Stimulated activated CD8-positive, alpha-beta memory T cell treated with anti-CD3 and anti-CD28 coated beads, Interleukin-12 subunit alpha, Interleukin-12 subunit beta, amount 100 ng/mL, for 4 hours (primary cell): ENCODE measurements at places on chromosomes 7 and 10.

- DNase-seq: no peak
Measured at GRCh38 chr10:49508249-49508648, 30.7 kb downstream of the ERCC6 start.

DNA sequence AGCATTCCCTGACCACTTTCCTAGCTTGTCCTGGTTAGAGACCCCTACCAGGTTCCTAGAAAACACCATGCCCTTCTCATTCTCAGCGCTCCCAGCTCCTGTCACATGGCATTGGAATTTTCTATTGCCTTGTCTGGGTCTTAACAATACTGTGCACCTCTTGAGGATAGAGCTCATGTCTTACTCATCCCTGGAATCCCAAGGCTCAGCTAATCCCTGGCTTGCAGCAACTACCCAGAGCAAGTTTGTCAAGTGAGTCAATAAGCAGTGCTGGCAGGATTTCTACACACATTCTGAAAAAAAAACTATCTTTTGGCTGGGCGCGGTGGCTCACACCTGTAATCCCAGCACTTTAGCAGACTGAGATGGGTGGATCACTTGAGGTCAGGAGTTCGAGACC is 11.7 kb upstream of the PRDX3 start:
- no peak for DNase-seq

DNA sequence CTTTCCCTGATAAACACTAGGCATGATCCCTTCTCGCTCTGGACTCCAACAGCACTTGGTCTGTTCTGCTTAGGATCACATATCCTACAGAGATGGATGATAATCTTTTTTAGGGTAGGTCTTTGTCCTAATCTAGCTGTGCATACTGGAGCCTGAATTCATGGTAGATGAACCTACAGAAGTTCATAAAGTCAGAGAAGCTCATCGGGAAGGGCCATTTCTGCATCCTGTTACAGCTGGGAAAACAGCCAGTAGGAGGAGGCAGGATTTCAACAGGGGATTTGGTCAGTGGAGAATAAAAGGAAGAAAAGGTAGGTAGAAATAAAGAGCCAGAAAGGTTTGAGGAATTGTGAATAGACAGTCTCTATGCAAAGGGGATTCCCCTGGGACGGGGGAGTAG is 101.4 kb downstream of the ANK3 start:
- no peak for DNase-seq

DNA sequence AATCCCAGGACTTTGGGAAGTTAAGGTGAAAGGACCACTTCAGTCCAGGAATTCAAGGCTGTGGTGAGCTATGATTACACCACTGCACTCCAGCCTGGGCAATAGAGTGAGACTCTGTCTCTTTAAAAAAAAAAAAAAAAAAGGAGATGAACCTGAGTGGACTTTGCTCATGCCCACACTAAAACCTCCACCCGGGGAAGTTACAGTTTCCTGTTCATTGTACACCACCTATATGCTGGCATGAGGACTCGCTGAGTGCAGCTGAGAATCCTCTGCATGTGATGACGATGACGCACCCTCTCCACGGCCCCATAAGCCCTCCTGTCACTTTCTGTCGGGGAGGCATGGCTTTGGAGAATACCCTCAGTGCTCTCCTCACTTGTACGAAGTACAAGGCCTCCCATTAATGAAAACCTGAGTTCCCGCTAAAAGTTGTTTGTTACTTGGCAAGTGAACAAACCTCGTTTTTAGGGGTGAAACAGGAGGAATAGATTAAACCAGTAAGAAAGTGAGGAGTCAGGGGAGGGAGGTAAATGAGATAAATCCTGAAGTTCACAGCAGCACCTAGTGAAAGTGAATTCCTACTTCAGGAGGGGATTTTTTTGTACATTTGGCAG is 15.9 kb downstream of the TMEM176B start:
- DNase-seq: no peak

DNA sequence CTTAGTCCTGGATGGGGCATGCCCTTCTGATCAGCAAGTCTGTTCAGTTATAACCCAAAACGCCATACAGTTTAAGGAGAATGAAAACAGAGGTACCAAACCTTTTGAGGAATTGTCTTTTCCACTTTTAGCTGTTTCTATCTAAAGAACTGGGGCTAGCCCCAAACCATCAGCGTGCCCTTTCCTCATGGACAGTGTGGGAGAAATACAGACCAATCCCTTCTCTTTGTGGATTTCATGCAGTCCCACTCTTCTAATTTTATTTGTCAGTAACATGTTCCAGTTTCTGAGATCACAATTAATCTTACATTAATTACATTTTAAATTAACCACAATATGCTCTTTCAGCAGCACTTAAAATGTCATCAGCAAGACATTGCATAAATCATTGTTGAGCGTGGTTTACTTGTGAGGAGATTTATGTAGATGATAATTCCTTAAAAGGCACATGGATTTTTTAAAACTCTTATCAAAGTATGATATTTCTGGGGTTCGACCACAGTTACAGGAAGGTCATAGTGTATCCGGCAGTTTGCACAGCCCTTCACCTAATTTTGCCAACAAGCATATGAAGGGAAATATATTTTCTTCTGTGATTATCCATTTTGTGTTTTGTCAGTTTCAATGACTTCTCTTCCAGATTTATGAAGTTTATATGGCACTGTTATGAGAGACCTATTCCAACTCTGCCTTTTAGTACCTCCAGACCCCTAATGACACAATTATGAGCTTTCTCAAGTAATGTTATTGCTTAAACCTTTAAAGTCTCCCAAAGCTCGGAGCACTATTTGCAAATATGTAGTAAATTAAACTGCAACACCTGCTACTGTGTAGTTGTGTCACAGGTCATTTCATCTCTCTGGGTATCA is 868.4 kb upstream of the C7orf33 start:
- DNase-seq: no peak

- DNase-seq: no peak
Measured at GRCh38 chr7:107907790-107908189, 16.8 kb downstream of the DLD start.

- DNase-seq: no peak
Measured at GRCh38 chr7:113083132-113083815, 3.4 kb downstream of the GPR85 start.

DNA sequence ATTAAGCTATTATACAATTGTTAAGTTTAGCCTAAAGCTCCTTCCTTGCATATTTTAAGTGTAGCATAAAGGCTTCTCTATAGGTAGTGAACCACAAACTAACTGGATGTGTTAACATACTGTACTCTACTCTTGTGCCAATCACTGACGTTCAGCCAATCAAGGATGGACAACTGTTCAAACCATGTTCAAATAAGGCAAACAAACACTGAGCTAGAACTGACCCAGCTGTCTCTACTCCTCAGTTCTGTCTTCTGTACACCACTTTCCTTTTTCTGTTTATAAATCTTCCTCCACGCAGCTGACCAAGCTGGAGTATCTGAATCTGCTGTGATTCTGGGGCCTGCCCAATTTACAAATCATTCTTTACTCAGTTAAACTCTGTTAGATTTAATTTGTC is 188.7 kb upstream of the MBL2 start:
- DNase-seq: no peak

GRCh38 chr10:102681696-102682095 is 32.5 kb downstream of the ARL3 start:
- DNase-seq: no peak

GRCh38 chr7:64308016-64308270 is 5.8 kb upstream of the ZNF736 start:
- DNase-seq: no peak

GRCh38 chr10:31129271-31129670 is 97.6 kb upstream of the ZNF438 start:
- no peak for DNase-seq

DNA sequence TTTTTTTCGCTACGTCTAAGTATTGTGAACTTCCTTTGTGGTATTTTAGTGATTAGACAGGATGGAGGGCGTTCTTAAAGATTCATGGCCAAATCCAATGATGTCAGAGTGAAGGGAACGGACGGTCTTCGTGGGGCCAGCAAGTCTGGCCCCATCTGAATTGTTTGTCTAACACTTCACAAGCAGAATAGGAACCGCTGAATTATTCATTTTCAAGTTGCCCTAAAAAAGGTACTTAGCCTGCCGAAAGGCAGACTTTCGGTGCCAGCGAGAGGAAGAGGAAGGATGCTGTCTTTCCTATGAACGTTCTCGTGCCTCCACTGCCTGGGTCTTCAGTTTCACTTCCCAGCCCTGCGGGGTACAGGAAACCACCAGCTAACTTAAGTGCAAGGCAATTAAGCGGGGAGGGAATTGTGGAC is 145.7 kb upstream of the SH2B2 start:
- DNase-seq: no peak

GRCh38 chr10:29735628-29736365 is 101.0 kb upstream of the SVIL start:
- DNase-seq: peak; percentile 75

DNA sequence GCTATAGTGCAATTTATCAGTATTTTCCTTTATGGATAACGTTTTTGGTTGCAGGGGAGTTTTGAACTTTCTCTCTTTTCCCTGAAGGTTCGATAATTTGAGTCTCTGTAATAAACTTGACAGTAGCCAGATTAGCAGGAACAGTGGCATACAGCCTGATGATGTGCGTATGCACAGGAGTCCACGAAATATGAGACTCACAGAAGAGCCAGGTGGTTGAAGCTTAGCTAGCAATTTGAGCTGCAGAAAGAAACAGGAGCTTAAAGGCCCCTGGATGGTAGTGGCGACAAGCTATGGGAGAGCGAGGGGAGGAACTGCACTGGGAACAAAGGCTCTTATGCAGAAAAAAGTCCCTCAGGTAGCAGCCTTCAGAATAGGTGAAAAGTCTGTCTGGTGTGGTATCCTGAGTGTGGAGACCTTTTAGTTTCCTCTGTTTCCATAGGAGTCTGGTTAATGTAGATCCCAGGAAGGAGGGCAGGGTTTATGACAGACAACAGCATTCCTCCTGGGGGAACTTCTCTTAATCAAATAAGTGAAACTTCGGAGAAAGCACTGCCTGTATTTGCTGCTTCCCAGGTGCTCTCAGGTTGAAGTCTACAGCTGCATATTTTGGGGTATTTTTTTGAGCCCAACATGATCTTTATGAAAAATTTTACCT is 32.7 kb downstream of the FANK1 start:
- DNase-seq: no peak

DNA sequence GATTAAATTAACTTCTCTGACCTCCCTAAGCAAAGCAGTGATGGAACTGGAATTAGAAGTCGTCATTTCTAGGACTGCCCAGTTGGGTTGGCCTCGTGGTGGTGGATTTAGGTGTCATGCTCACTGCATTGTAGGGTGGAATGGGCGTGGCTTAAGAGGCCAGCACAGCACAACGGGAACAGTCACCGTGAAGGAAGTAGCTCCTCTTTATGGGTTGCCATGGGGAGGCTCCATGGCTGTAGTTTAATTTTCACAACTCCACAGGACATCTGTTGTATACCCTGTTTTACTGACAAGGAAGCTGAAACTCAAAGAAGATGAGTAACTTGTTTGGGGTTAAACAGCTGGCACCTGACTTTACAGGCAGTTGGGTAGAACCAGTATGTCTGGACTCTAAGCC is 208.3 kb downstream of the CELF2 start:
- DNase-seq: no peak

DNA sequence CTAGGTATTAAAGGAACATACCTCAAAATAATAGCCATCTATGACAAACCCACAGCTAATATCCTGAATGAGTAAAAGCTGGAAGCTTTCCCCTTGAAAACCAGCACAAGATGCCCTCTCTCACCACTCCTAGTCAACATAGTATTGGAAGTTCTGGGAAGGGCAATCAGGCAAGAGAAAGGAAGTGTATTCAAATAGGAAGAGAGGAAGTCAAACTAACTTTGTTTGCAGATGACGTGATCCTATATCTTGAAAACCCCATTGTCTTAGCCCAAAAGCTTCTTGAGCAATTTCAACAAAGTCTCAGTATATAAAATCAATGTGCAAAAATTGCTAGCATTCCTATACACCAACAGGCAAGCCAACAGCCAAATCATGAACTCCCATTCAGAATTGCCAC is 131.3 kb downstream of the FANK1 start:
- no peak for DNase-seq

GRCh38 chr7:156778668-156779067 is 114.3 kb downstream of the LMBR1 start:
- no peak for DNase-seq

DNA sequence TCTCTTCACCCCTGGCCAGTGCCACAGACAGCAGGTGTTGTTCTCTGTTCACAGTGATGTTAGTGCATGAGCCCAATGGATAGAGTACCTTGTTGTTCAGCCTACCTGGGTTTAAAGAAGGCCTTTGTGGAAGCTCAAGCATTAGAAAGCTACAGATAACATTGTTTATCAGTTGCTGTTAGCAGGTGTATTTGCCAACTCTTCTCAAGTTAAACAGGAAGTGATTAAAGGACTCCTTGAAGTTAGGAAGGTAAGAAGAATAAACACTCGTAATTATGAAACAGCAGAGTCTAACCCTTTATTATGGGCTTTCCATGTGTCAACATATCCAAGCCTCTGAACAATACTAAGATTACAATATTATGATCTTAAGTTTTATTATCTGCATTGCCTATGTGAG is 25.9 kb downstream of the RGR start:
- no peak for DNase-seq

DNA sequence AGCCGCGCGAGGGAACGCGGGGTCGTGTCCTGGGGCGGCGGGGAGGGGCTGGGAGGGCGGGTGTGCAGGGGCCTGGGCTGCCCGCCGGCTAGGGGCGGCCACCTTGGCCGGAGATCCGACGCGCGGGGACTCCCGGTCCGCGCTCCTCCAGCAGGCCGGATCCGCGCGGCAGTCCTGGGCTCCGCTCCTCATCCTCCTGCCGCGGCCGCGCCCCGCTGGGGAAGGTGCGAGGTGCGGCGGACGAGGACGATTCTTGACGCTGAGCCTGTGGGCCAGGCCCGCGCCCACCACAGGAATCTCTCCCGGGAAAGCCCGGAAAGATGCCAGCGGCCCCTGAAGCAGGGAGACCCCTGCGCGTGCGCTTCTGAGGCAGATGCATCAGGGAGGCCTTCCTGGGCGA is 6.6 kb upstream of the OGDHL start:
- DNase-seq: no peak

DNA sequence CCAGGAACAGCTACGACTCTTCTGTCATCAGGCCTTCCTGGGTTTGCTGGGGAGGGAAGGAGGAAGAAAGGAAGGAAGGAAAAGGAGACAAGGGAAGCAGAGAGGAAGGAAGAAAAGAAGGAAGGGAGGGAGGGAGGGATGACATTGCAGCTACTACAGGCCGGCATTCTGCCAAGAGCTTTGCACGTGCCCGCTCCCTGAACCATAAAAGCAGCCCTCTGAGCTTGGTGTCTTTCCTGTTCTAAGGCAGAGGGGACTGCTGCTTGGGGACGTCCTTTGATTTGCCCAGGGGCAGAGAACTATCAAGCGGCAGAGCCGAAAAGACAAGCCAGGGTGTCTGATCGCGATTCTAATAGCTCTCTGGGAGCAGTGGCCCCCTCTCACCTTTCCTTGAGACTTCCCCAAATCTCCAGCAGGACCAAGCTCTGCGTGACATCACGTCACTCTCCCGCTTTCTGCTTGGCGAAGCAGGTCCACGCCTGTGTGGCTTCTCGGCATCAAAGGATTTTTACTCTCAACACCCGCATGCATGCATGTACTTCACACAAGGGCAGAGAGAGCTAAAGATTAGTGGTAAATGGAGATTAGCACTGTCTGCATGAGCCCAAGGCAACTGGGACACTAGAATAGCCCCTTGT is 167.8 kb upstream of the AUTS2 start:
- no peak for DNase-seq
